ENCODE measurements at places on chromosomes 4 and X. TPM values are rescaled to one million over a fixed set of nuclear protein-coding genes. Genes with fewer than 3 reads are reported as not detected.

The NCBP2L gene
- total RNA-seq, result not detected

The AREG gene
- 14.6 TPM for total RNA-seq

The LIMCH1 gene
- 369 TPM for total RNA-seq

The PAGE2B gene
- not detected for total RNA-seq

The SHROOM2 gene
- total RNA-seq, result 9.6 TPM

The COPS4 gene
- total RNA-seq, result 24.3 TPM

The UGT2A3 gene
- total RNA-seq, result not detected

The PLXNB3 gene
- 3.3 TPM for total RNA-seq

The TMEM255A gene
- total RNA-seq, result 1.5 TPM

The STK32B gene
- 2.8 TPM for total RNA-seq

The FGF13 gene
- 3.2 TPM for total RNA-seq

The NLRP2B gene
- not detected for total RNA-seq

The MND1 gene
- total RNA-seq, result not detected

The TLR1 gene
- total RNA-seq, result 26.4 TPM

The TRO gene
- 2.7 TPM for total RNA-seq

The MAGEB10 gene
- total RNA-seq, result not detected

Measured in upper lobe of right lung (tissue), 1 donor.